ENCODE measurements at places on chromosomes 2 and 18. TPM values are rescaled to one million over a fixed set of nuclear protein-coding genes. Genes with fewer than 3 reads are reported as not detected.

Gene SFT2D3
- total RNA-seq = 7.5 TPM

Gene NTSR2
- total RNA-seq = not detected

Gene ARPC2
- 282 TPM for total RNA-seq

Gene CABYR
- total RNA-seq = not detected

Gene MDH1B
- 0.37 TPM for total RNA-seq

Gene TDRD15
- total RNA-seq = not detected

Gene ZAP70
- 2.2 TPM for total RNA-seq

Gene POTEC
- not detected for total RNA-seq

Gene IL36G
- 0.69 TPM for total RNA-seq

Gene IGFBP2
- total RNA-seq = 106 TPM

Gene SLC14A1
- total RNA-seq = 0.52 TPM

Gene COLEC11
- total RNA-seq = 0.47 TPM

Gene CHMP3
- 115 TPM for total RNA-seq

Gene CD226
- 1.1 TPM for total RNA-seq

Gene CPLX4
- not detected for total RNA-seq

Gene RUFY4
- not detected for total RNA-seq

Gene SPDYA
- total RNA-seq = 1.1 TPM

Gene MYOM1
- 7.9 TPM for total RNA-seq

Gene MIB1
- 23.4 TPM for total RNA-seq

Gene LOXL3
- total RNA-seq = 4.7 TPM

Gene EPG5
- total RNA-seq = 16.0 TPM

Gene SERPINB4
- not detected for total RNA-seq

Gene NEURL3
- 2.5 TPM for total RNA-seq

Gene IL1F10
- not detected for total RNA-seq

Gene CCDC121
- 2.8 TPM for total RNA-seq

Gene C2orf72
- total RNA-seq = 44.5 TPM

Gene ALS2
- total RNA-seq = 8.0 TPM

Gene DSG4
- 0.27 TPM for total RNA-seq

Gene IL18R1
- total RNA-seq = 1.1 TPM

Gene AMER3
- total RNA-seq = 0.27 TPM

Gene FNDC4
- total RNA-seq = 1.1 TPM

Gene RAD51AP2
- 0.12 TPM for total RNA-seq

Gene REG3A
- total RNA-seq = 0.79 TPM

Gene CCDC195
- total RNA-seq = not detected

Gene GNAL
- 2.0 TPM for total RNA-seq

Gene AFF3
- total RNA-seq = 0.86 TPM
